KBM-7 (cell line): ENCODE measurements at places on chromosomes 1 and 21.

DNA sequence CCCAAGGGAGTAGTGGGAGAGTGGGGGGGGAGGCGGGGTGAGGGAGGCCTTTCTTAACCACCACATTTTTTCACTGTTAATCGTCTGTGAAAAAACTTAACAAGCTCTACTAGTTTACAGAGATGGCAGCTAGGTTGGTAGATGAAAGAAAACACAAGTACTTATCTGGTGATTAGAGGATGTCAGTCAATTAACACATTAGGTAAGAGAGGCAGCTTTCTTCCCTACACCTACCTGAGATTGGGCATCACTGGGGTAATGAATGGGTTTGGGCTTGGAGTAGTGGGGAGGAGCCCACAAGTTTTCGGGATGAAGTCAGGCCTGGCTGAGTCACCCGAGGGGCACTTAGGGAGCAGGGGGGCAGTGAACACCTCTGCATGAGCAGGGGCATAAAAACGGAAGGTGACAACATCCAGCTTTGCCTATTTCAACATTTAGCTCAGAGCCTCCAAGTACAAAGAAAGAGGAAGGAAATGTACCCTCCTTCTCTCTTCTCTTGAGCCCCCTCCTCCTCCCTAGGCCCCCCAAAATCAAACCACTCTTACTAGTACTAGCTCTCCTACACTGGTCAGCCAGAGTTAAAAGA lies 2.5 kb downstream of the LBR start:
- peak; percentile 71 for DNase-seq

DNA sequence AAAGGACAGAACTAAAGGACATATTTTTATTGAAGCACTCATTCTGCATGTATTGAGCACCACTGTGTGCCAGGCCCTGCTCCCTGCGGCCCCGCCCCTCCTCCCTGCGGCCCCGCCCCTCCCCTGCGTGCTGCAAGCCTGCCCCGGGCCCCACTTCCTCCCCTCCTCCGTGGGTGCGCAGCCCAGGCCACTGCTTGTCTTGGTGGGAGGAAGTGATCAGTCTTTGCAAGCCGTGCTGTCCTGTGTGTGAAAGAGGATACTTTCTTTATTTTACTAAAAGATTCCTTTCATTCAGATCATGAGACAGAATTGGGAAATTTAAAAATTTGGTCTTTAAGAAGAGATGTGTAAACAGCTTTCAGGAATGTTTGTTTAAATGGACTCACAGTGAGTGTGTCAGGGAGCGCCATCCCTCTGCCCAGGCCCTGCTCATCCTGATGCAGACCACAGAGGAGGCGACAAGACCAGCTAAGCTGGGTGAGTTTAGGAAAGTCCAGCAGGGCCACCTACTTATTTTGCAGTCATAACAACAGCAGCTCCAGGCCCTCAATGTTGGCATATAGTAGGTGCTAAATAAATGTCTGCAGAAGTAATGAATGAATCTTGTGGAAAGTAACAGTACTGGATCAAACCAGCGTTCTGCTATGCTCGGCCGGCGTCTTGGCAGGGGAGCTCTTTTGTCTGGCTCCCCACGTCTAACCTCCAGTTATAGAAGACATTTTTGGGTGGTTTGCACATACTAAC lies 88.3 kb upstream of the SELENON start:
- DNase-seq = no peak

DNA sequence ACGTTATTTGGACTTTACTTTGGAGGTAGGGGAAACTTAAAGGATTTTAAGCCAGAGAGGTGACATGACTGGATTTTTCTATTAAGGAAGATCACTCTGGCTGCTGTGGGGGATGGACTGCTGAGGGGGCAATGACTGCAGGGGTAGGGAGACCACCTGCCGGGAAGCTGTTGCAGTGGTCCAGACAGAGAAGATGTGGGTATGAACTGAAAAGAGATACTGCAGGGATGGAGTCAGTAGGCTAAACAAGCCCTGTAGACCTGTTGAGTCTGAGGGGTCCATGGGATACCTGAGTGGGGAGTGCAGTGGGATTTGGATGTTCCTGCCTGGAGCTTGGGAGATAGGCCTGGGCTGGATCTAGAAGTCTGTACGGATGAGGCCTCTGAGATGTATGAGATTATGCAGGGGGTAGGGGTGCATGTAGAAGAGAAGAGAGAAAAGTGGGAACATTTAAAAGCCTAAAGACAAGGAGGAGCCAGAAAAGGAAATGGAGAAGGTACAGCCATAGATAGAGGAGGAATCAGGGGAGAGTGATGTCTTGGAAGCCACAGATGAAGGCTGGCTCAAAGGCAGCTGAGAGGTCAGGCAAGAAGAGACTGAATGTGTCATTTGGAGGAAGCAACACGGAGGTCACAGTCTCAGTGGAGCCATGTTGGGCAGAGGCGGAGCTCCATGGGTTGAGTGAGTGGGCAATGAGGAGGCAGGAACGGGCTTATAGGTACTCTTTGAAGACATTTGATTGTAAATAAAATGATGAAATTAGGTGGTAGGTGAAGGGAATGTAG lies 25.9 kb upstream of the KCNA2 start:
- no peak for DNase-seq

- DNase-seq = no peak
Measured at GRCh38 chr1:243718893-243719292, 131.2 kb downstream of the AKT3 start.

DNA sequence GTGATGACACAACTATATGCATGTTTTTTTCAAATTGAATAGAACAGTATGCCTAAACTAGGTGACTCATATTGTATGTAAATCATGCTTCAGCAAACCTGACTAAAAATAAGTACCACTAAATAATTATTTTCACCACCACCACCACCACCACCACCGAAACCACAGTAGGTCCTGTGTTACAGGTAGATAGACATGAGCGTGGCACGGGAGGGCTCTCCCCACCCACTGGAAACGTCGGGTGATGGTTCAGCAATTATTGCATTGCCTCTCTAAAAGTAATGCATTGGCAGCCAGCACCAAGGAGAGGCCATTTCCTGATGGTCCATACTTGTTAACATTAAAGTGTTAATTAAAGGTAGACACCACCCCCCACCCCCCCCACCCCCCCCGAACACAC lies 297.0 kb upstream of the NCAM2 start:
- DNase-seq = no peak

DNA sequence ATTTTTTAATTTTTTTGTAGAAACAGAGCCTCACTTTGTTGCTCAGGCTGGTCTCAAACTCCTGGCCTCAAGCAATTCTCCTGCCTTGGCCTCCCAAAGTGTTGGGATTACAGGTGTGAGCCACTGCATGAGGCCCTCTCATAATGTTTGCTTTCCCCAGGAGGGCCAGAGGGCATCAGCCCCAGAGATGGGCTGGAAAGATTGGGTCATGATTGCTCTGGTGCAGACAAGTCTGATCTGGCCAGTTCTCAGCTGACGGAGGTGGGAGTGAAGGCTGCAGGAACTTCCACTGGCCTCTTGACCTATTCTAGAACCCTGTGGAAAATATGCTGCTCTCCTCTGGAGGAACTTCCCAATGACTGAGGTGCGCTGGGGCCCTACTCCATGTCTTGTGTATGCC lies 43.4 kb upstream of the RD3 start:
- no peak for DNase-seq

- peak; percentile 62 for DNase-seq
Measured at GRCh38 chr21:29293495-29293894, 5.2 kb upstream of the BACH1 start.

DNA sequence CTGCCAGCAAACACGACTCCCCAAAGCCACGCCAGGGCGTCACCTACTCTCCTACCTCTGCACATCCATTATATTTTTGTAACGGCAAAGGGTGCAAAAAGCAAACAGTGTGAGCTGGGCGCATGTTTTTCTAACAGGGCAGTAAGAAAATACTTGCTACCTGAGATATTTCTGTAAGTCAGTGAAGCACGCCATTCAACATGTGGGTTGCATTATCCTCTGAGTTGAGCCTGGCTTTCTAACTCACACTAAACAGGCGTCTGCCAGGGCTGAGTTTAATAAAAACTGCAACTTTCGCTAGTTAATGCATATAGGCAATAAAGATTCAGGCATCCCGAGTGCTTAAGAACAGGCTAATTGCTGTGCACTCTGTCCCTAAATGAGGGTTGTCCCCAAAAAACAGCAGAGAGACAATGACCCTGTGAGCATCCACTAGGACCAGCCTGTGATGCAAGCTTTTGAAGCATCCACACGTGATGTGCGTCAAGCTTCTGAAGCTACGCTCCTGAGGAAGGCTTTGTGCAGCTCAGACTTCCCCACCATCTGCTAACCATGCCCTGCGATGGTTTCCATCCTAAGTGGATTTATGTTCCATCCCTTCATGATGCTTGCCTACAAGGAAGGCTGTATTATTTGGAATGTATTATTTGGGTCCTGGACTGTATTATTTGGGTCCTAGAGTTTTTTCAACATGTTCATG lies 70.0 kb upstream of the SIM2 start:
- DNase-seq = no peak

GRCh38 chr1:150053926-150054325 lies 13.7 kb upstream of the VPS45 start:
- DNase-seq = peak; percentile 77

GRCh38 chr21:42578034-42578433 lies 64.4 kb downstream of the SLC37A1 start:
- no peak for DNase-seq

DNA sequence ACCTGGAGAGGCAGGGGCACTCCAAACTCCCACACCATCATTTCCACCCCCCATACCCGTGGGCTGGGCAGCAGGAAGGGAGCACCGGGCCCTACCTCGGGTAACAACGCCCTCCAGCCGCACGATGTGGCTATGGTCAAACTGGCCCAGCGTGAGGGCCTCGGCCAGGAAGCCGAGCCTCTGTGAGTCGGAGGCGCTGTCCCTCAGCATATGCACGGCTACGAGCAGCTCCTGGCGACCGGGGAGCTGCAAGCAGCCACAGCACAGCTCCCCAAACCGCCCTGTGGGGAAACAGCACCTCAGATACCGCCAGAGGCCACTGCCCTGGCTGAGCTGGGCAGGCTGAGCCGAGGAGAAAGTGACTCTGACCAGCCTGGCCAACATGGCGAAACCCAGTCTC lies 29.2 kb downstream of the CDCA8 start:
- DNase-seq = no peak

DNA sequence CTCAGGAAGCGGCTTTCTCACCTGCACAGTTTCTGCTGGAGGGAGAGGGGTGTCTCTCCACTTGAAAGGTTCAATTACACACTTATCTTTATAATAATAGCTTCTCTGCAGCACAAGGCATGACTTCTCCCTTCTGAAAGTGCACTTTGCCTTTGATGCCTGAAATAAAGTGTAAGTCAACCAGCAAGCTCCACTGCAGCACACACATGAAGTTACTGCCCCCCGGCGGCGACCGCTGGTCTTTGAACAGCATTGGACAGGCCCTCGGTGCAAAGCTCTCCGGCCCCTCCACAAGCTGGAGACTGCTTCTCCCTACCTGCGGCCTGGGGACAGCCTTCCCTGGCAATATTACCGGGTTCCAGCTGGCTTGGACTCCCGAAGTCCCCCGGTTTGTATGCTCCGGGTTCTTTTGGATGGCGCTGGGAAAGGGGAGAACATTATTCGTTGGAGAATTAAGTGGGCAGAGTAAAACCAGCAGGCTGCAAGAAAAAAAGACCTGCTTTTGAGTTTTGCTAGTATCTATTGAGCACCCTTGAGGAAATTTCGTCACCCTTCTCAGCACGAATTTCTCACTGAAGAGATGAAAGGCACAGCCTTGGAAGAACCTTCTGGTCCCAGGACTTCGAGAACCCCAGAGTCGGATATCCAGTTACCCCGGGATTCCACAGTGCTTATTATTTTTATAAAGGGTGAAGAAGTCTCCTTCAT lies 11.8 kb downstream of the RCAN1 start:
- DNase-seq = peak; percentile 75

DNA sequence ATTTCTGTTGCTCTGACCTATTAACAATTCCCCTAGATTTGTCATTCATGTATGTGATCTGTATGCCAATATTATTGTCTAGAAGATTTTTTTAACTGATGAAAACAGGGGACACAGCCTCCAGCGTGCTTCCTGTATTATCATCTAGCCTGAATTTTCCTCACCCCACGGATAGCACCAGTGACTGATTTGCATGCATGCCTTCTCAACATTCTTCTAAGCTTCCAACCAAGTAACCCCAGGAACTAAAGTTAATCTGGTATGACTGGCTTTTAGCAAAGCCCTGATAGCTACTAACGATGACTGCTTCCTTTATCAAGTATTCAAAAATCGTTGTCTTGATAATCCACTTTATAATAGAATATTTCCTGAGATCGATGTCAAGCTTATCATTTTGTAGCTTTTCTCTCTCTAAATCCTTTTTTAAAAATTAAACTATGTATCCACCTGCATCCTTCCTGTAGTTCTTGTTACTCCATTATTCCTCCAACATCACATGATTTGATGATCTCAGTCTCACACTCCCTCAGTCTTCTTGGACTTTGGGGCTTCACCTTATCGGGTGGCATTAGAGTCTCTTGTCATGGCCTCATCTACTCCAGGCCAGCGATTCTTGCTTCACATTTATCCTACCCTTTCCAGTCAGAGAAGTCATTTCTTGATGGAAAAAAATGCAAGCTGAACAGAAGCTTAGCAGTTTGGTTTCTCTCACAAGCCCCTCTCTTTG lies 19.0 kb downstream of the BCAR3 start:
- DNase-seq = no peak

GRCh38 chr1:69568421-69569174 lies 876 bp downstream of the LRRC7 start:
- DNase-seq = no peak

GRCh38 chr1:95974586-95974985 lies 740.6 kb downstream of the RWDD3 start:
- no peak for DNase-seq

- DNase-seq = no peak
Measured at GRCh38 chr1:173869021-173869359, 810 bp downstream of the ZBTB37 start.

DNA sequence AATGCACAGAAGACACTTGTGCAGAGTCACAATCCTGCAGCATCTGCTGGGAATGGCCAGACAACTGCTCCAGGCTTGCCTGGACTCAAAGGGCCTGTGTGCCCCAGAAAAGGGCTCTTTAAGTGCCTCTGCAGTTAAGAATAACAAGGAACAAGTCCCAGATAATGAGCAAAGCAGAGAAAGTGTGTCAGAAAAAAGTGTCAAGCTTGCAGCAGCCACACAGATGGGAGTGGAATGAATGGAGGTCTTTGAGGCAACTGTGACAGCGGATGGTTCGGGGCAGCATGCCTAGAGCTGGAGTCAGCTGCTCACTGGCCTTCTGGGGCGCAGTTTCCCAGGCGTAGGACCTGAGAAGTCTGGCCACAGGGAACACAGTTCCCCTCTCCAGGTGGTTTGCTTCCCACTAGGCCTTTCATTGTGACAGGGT lies 5.1 kb downstream of the PARP1 start:
- DNase-seq = no peak

GRCh38 chr1:110493059-110493699 lies 25.8 kb downstream of the KCNA10 start:
- no peak for DNase-seq

- DNase-seq = no peak
Measured at GRCh38 chr1:12005488-12006166, 13.7 kb upstream of the MIIP start.

- no peak for DNase-seq
Measured at GRCh38 chr1:22772014-22772413, 61.4 kb downstream of the EPHB2 start.

GRCh38 chr1:48019714-48020315 lies 22.6 kb upstream of the TRABD2B start:
- no peak for DNase-seq

GRCh38 chr1:27406362-27406680 lies 13.9 kb downstream of the GPR3 start:
- no peak for DNase-seq

- DNase-seq = no peak
Measured at GRCh38 chr1:67540025-67540732, 110.0 kb upstream of the SERBP1 start.
